ENCODE measurements at places on chromosomes 5 and 9.

DNA sequence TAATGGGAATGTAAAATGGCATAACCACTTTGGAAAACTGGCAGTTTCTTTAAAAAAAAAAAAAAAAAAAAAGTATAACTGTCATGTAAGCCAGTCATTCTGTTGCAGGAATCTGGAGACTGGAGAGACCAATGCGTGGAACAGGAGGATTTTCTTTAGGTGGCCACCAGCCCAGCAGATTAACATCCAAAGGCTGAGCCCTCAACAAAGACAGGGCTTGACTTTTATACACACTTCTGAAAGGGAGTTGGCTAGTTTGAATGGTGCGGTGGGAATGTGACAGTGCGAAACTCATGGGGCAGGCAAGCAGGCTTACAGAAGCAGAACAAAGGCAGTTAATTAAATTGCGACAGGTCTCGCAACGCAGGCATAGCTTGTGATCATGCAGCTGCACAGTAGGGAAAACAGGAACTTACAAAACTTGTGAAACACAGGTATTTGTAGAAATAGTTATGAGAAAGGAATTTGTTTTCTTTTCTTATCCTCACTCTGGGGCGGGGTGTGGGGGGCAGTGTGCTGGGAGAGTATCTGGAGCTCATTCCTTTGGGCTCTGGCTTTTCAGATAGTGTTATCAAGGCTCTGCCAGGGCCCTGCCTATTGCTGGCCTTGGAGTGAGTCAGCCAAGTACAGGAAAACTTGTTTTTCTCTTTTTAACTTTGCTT is 12.0 kb downstream of the UIMC1 start:
- DNase-seq: no peak

DNA sequence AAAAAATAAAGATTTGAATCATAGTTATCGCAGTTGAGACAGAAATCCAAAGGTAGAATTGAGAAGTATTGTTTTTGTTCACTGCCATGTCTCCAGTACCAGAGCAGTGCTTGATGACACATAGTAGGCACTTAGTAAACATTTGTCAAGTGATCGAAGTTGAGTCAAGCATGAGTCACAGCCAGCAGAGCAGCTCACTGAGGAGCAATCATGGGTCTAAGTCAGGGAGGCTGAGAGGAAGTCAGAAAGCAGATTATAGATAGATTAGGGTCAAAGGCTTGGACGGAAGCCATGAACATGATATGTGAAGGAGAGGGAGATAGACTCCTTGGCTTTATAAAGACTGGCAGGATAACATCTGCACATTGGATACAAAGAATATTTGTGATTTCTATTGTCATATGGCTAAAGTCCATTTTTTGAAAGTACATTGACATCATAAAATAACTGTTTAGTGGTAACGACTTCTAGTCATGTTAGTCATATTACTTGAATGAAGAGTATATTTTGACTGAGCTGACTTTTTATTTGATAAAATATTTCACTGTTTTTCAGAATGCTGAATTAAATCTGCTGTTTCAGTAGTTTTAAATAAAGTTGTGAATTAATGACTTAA is 168.5 kb downstream of the RAB3C start:
- peak; percentile 19 for DNase-seq

- DNase-seq: no peak
Measured at GRCh38 chr9:135701067-135701958, 672 bp upstream of the KCNT1 start.

GRCh38 chr9:116494815-116495634 is 192.1 kb upstream of the TRIM32 start:
- DNase-seq: no peak

- DNase-seq: no peak
Measured at GRCh38 chr5:101390151-101390908, 487.2 kb upstream of the ST8SIA4 start.

- DNase-seq: no peak
Measured at GRCh38 chr5:472076-472655, 29.2 kb downstream of the EXOC3 start.

- no peak for DNase-seq
Measured at GRCh38 chr5:175282611-175283225, 161.3 kb downstream of the DRD1 start.

- peak; percentile 45 for DNase-seq
Measured at GRCh38 chr9:33374634-33375237, 27.6 kb downstream of the AQP7 start.

GRCh38 chr5:79886456-79886855 is 104.6 kb downstream of the MTX3 start:
- no peak for DNase-seq

- no peak for DNase-seq
Measured at GRCh38 chr9:14593406-14593805, 99.8 kb downstream of the ZDHHC21 start.

GRCh38 chr9:121324316-121324715 is 45.7 kb downstream of the STOM start:
- DNase-seq: no peak

- DNase-seq: peak; percentile 28
Measured at GRCh38 chr5:32261198-32261597, 51.5 kb downstream of the MTMR12 start.

- DNase-seq: no peak
Measured at GRCh38 chr9:121576281-121577075, 75.0 kb upstream of the DAB2IP start.

- no peak for DNase-seq
Measured at GRCh38 chr5:115413651-115414050, 117.2 kb upstream of the CCDC112 start.

- DNase-seq: no peak
Measured at GRCh38 chr9:3916411-3916810, 383.5 kb downstream of the GLIS3 start.

GRCh38 chr5:153276151-153276550 is 214.3 kb upstream of the GRIA1 start:
- no peak for DNase-seq

DNA sequence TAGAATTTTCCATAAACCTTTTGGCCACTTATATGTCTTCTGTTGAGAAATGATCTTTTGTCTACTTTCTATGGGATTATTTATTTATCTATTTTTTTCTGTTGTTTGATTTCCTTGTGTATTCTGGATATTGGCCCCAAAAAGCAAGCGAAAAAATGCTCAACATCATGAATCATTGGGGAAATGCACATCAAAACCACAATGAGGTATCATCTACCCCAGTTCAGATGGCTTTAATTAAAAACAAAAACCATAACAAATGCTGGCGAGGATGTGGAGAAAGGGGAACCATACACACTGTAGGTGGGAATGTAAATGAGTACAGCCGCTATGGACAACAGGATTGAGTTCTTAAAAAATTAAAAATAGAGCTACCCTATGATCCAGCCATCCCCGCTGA is 125.0 kb upstream of the LPCAT1 start:
- no peak for DNase-seq

GRCh38 chr5:59079622-59080620 is 497.0 kb downstream of the RAB3C start:
- no peak for DNase-seq

- DNase-seq: no peak
Measured at GRCh38 chr5:32109236-32109635, 64.9 kb downstream of the GOLPH3 start.

DNA sequence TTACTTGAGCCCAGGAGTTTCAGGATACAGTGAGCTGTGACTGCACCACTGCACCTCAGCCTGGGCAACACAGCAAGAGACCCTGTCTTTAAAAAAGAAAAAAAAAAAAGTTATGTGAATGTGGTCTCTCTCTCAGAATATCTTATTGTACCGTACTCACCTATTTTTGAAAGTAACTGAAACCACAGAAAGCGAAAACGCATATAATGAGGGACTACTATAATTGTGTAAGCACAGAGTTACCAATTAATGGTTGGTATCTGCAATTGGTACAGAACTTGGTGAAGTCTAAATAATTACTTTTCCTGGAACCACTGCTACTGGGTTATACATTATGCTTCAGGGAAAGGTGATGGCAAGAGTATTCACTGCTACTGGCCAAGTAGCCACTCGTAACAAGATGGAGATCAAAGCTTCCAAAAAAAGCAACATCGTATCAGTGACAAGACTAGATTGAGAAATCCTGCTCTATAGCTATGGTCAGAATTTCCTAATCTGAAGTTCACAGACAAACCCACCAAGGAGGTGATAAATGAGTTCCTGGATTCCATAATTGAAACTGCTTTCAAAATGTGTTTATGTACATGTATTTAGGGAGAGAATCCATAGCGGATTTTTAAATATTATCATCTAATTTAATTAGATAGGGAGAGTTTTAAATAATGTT is 82.7 kb downstream of the NR6A1 start:
- DNase-seq: no peak

- no peak for DNase-seq
Measured at GRCh38 chr5:21895766-21896350, 957.3 kb downstream of the CDH12 start.

- no peak for DNase-seq
Measured at GRCh38 chr9:136297766-136298735, 5.8 kb downstream of the CCDC187 start.

- DNase-seq: no peak
Measured at GRCh38 chr5:86671536-86671935, 53.8 kb downstream of the COX7C start.

- DNase-seq: peak; percentile 44
Measured at GRCh38 chr9:4939118-4939561, 45.9 kb upstream of the JAK2 start.

- DNase-seq: no peak
Measured at GRCh38 chr5:122151640-122152039, 22.3 kb downstream of the ZNF474 start.

- no peak for DNase-seq
Measured at GRCh38 chr9:129272348-129273025, 94.4 kb upstream of the IER5L start.

GRCh38 chr5:115575167-115576070 is 26.9 kb downstream of the TICAM2 start:
- DNase-seq: no peak

DNA sequence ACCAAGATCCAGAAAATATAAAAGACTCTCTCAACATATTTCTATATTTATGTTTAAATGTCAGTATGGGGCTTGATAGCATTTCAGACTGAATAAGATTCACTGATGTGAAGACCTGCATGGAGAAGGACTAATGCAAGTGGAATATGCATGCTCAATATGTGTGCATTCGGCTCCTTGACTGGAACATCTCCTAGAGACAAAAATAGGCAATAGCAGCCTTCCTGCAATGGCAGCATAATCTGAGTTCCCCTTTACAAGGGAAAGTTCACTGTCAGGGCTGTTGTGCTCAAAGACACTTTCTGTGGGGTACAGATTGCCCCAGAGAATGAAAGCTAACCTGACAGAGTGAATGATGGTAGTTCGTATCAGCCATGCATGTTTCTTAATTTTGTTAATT is 42.4 kb downstream of the STARD4 start:
- DNase-seq: no peak

GRCh38 chr5:138953387-138954256 is 78.5 kb upstream of the LRRTM2 start:
- no peak for DNase-seq
